ENCODE measurements at places on chromosomes 2 and 18.

- DNase-seq = no peak
These were observed 270.8 kb upstream of the PARD3B start for GRCh38 chr2:204274429-204274828.

DNA sequence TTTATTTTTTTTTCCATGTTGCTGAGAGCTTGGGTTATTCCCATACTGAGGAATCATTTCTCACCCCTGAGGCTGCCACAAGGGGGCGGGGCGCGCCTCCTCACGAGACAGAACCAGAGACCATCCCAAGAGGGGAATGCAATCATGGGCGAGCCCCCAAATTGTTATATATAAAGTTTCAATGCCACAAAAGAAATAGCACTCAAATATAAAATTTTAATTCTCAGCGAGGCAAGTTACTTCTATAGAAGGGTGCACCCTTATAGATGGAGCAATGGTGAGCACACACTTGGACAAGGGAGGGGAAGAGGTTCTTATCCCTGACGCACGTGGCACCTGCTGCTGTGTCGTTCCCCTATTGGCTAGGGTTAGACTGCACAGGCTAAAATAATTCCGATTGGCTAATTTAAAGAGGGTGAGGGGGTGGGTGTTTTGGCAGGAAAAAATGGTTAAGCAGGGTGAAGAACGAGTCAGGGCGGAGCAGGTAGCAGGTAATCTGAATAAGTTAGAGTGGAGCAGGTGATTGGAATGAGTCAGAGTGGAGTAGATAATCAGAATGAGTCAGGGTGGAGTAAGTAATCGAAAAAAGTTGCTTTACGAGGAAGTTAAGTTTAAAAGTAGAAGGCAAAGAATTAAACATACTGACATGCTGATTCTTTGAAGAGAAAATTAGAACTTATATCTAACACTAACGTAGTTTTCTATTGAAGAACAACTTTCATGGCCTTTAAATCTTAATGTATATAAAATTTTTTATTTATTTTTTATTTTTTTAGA lies 177.5 kb downstream of the MTCL1 start:
- DNase-seq = no peak

GRCh38 chr2:46800625-46801349 lies 114.8 kb downstream of the MCFD2 start:
- no peak for DNase-seq

DNA sequence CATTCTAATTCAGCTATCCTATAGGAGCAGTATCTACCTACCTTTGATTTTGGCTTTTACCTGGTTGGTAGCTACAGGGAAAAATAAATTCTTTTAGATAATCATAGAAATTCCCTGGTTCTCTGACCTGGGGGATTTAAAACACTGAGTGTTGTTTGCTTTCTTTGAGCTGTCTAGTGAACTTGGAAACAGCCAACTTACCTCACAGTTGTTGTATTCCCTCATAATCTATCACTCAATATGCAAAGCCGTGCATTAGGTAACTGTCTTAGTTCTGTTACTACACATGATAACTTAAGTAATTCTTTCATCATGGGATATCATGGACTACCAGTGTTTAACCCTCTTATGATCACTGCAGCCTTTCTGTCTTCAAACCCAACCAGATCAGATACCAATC lies 127.8 kb downstream of the TTC27 start:
- no peak for DNase-seq

DNA sequence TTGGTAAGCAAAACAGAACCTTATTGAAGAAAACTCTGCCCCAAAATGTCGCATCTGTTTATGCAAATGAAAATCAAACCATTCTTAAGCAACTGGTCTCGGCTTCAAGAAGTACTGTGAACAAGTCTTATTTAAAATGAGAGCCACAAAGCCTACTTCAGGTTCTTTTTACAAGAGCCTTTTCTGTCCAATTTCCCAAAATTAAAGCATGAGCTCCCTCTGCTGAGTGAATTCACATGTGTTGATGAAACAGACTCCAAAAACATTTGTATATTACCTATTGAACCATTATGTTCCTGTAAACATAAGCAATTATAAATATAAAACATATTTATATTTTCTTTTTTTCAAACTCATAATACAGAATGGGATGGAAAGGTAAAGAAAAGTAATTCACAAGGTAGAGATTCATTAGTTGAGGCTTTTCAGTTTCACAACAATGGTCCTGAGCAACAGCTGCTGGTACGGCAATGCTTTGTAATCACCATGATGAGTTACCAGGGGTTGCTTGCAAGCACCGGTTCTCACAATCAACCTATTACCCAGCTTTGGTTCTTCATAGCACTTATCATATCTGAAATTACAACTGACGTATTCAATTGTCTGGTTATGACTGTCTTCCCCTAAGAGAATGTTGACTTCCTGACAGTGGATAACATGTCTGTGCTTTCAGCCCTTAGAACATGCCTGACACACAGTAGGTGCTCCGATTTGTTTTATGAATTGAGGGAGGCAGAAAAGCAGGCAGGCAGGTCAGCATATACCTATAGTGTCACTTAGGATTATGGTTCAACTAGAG lies 108.4 kb upstream of the BZW1 start:
- DNase-seq = no peak

DNA sequence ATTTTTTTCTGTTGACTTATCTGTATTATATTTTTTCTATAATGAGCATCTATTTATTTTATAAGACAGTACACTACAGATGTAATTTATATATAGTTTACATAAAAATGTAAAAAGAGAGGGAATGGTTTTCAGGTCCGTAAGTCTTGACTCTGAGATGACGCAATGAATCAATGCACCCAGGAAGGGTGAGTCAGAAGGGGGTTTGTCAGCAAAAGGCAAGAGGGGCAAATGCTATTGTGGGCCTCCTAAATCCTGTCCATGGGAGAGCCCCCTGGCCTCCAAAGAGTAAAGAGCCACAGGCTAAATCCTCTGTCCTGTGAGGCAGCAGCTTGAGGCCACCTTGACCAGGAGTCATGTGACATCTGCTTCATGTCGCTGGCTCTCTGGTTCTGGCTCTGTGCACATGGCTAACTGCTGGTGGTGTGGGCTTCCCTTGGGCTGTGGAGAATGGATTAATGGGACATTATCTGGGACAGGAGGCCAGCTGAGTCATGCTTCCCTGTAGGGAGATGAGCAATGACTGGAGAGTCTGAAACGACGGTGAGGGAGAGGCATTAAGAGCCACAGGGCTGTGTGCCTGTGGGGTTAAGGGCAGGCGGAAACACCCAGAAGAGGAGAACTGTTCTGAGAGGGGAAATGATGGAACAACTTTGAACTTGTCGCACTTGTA lies 22.8 kb upstream of the ASB18 start:
- no peak for DNase-seq

DNA sequence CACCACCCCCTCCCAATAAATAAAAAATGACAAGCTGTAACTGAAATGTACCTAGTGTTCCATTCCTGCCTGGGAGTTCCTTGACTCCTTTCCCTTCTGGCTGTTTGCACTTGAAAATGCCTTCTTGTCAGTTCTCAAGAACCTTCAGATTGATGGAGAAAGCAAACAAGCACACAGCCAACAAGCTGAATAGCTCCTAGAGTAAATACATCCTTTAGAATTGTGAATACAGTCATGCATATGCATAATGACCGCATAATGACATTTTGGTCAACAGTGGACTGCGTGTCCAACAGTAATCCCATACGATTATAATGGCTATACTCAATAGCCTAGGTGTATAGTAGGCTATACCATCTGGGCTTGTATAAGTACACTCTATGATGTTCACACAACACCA lies 97.0 kb downstream of the LYPD6 start:
- no peak for DNase-seq

DNA sequence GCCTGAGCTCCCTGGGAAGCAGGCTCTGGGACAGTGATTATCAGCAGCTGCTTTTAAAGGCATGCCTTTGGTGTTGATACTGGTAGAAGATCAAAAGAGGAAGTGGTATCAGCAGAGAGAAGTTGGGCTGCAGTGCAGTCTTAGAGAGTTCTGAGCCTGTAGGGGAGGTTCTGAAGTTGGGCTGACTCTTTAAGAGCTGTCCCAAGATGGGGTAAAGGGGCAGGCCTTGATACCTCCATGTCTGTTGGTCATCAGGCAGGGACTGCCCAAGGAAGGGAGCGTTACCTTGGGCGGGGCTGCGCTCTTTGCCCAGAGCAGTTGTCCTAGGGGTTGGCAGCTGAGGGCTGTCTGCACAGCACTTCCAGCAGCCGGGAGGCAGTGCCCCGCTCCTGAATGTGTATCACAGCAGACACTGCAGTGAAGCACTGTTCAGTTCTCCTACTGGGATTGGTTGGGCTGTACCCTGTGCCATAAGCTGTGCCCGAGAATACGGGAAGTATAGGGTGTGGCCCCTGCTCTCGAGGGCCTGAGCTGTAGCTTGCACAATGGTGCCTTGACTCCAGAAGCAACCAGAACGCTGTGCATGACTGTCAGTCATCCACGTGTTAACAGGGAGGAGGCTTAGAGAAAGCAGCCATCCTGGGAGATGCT lies 177.0 kb downstream of the CTIF start:
- no peak for DNase-seq

GRCh38 chr18:79940126-79940813 lies 11.2 kb downstream of the SLC66A2 start:
- DNase-seq = no peak

- DNase-seq = no peak
These were observed 6.2 kb upstream of the GPR75 start for GRCh38 chr2:53865962-53866361.

All from progenitor cell of endocrine pancreas (in vitro differentiated cells).